ENCODE measurements at places on chromosomes 13 and 19.

DNA sequence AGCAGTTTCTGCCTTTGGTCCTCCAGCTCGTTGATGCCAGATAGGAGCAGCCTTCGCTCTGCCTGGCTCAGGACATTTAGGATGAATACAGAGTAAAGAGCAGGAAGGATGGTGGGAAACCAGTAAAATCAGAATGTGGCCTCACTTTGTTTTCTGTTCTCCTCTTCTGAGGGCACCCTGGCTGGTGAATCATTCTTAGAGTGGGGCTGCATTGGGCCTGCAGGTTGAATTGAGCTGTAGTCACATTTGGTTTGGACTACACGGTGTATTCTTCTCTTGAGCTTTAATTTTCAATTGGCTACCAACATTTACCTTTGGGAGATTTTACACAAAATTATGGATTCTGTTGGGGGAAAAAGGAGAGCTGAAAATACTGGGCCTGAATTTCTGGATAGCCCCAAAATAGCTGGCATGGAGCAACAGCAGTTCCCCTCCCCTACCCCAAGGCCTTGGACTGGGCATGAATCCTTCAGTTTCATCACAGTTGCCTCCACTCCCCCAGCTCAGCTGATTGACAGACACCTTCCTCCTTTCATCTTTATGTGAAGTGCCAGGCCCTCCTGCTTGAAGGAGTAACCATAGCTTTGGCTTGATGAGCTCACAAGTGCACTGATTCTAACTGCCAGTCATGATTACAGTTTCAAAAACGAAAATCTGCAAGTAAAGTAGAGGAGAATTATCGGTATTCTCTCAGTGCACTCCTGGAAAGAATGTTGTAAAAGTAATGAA is 24.3 kb downstream of the ERCC5 start:
- no peak for DNase-seq

DNA sequence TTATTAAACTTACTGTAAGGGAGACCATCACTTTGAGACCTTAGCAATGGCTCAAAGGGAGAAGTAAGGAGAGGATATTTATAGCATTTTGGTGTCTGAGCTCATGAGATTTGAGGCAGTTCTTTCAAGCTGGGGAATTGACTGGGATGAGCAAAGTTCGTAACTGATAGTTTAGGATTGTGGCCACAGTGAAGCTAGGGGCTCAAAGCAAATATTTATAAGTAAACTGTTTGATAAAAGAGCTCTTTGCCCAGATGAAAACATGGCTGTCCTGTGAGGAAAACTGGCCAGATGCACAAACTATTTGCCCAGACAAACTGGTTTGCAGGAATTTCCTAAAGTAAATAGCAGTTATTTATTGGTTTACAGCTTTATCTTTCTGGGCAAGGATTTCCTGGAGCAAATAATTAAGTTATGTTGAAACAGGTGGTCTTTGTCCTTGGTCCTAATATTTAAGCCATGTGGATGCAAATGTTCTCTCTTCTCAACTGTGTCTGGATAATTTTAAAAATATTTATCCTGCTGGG is 59.7 kb upstream of the TMTC4 start:
- no peak for DNase-seq

DNA sequence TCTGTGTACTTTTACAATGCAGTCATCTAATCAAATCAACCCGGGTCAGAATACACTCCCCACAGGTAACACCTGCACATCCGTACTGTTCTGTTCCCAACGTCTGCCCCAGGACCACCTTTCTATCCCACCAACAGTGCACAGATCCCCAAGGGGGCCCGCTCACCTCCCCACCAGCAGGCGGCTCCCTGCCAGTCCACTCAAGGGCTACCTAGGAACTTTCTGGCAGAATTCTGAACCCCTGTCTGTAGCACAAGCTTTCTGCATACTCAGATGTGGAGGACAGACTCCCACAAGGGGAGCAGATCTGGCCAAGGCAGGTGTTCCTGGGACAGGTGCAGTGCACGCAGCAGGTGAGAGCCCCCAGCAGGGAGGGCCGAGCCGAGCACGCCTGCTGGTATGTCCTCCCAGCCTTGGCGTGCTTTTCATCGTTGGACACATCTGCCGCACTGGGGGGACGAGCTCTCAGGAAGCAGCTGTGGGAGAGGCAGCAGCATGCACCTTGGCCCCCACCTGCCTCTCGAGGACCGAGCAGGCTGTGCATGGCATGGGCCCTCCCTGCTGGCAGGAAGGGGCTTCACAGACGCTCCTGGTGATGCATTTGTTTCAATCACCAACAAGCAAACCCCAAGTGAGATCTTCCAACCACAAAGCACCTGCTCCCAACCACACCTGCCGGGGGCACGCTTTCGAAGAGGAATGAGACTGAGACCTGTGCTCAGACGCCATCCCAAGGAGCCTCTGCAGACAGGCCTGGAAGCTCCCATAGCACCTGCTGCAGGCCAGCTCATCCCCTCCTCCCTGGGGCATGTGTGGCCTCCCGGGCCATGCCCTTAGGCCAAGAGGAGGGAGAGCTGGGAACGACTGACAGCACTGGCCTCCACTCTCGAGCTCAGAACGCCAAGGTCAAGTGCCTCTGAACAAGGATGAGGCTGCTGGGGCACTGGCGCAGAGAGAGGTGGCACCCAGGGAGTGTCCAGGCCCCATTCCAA is 35.9 kb downstream of the RAB20 start:
- DNase-seq = no peak

- no peak for DNase-seq
Measured at GRCh38 chr19:45439190-45439568, 15.5 kb upstream of the ERCC1 start.

DNA sequence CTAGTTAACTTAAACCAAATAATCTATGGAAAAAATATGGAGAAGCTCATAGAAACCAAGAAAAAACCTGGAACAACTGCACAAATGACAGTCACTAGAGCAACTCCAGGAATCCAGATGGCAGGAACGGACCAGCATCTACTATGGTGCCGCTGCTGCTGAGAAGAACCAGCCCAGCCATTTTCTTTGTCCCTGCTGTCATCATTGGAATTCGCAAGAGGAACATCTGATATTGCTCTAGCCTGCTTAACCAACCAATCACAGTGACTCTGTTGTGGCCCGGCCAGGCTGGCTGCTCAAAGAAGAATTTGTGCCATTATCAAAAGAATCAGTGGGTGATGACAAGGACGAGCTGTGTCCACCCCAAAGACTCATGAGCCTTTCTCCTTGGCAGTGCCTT is 33.1 kb upstream of the CEBPA start:
- no peak for DNase-seq

DNA sequence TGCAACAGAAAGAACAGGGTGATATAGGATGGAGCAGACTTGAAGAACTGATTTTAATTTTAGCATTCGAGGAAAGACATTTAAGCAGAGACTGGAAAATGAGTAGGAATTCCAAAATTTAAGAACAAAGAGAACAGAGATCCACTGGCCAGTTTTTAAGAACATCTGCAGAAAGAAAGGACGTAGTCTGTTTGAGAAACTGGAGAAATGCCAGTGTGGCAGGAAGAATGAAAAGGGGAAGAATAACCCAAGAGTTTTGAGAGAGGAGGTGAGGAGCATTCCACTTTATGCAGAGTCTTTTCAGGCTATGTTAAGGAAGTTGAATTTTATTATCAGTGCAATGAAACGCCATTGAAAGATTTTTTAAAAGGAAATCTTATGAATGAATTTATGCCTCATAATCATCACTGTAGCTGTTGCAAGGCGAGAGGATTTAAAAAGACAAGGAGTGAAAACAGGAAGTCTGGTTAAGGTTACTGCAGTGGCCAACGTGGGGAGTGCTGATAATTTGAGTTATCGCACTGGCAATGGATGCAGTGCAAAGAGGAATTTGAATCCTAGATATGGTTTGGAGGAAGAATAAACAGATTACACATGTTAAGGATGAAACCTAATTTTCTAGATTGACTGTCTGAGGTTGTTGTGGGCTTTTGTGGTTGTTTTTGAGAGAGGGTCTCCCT is 253.8 kb downstream of the DACH1 start:
- no peak for DNase-seq

- no peak for DNase-seq
Measured at GRCh38 chr19:27822336-27822735, 1390.6 kb downstream of the UQCRFS1 start.

- no peak for DNase-seq
Measured at GRCh38 chr19:1069009-1069779, 2.2 kb downstream of the ARHGAP45 start.

- DNase-seq = no peak
Measured at GRCh38 chr19:33690378-33691029, 68.8 kb downstream of the CHST8 start.

DNA sequence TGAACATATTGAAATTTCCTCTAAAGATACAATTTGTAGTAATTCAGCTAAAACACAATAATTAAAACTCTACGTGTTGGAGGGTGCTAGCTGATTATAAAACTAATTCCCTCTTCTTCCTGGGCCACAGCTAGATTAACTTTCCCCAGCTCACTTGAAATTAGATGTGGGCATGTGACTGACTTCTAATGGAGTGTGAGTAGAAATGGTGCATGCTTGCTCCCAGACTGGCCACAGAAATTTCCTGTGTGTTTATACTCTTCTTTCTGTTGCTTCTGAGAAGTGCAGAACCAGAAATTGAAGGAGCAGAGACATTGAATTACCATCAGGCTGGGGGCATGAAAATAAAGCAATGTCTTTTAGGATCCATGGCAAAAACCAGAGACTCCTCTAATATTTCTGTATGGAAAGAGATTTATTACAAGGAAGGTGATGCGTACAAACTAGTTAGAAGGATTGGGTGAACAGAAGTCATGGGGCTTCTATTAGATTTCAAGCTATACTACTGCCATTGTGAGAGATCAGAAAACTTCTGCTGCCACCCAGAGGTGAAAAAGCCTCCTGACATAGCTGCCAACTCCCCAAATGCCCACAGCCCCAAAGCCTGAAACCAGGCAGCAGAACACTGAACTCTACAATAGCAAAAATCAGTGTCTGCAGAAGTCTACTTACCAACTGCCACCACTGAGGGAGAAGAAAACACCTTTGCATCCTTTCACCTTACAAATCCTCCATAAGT is 379.2 kb upstream of the MIR17HG start:
- no peak for DNase-seq

DNA sequence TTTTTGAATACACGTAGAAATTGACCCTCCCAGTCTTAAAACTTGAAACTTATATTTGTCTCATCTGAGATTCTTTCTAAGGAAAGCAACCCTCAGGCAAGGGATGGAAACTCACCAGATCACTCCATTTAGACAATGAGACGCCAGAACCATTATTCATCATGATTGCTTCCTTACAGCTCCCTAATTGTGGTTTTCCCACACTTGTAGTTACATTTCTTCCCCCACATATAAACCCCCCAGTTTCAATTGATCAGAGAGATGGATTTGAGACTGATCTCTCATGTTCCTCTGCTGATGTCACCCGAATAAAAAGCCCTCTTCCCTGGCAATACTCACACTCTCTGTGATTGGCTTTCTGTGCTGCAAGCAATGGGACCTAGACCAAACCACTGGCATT is 197.9 kb upstream of the STARD13 start:
- DNase-seq = peak; percentile 42
